Putamen (tissue), 1 donor: ENCODE measurements at places on chromosomes 11 and 22.

- DNase-seq: no peak
Observed at GRCh38 chr22:49726701-49727101, 101.0 kb downstream of the BRD1 start.

DNA sequence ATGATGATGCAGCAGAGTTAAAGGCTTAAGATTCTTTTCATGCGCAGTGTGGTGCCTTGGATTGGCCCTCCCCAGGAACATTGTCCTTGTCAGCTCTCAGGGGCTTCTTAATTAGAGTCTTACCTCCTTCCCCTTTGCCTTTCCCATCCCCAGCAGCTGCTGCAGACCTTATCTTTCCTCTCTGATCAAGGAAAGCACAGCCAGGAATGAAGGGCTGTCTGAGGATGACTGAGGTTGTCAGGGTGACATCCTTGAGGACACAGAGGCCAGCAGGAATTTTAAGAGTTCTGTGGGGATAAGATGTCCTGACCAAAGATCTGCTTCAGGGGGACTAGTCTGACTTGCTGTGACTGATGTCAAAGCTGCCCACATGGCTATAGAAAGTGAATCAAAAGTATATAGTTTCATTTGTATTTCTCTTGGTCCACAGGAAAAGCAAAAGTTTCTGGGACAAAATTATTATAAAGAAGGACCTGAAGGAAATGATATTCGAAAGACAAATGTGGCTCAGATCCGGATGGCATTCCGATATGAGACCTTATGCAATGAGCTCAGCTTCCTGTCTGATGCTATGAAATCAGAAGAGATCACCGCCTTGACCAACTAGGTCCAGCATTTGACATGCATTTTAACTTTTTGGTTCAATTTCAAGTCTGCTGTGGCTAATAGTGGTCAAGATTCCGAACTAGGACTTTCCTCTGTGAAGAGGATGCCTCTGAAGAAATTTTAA lies 35.5 kb downstream of the RNF141 start:
- no peak for DNase-seq

- DNase-seq: no peak
Observed at GRCh38 chr11:124920870-124921609, 2.0 kb downstream of the HEPN1 start.

GRCh38 chr11:35682230-35683173 lies 19.9 kb downstream of the TRIM44 start:
- no peak for DNase-seq

GRCh38 chr11:24298146-24298545 lies 198.7 kb upstream of the LUZP2 start:
- no peak for DNase-seq

- peak; percentile 42 for DNase-seq
Observed at GRCh38 chr22:36775586-36775963, 344 bp downstream of the IFT27 start.

DNA sequence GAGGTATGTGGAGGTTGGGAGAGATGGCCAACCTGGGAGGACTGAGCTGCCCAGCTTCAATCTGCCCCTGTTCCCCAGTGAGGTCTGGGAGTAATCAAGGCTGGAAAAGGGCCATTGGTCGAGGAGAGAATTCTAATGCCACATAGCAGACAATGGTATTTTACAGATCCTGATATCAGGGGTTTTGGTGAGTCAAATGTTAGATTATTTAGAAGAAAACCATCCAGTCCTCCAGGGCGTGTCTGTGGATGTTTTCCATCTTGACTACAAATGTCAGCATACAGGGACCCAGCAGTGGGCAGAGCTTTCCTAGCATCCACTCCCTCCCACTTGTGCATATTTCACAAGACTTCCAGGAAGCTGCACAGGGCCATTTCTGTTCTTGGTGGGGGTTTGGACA lies 107.9 kb downstream of the SCN3B start:
- no peak for DNase-seq

DNA sequence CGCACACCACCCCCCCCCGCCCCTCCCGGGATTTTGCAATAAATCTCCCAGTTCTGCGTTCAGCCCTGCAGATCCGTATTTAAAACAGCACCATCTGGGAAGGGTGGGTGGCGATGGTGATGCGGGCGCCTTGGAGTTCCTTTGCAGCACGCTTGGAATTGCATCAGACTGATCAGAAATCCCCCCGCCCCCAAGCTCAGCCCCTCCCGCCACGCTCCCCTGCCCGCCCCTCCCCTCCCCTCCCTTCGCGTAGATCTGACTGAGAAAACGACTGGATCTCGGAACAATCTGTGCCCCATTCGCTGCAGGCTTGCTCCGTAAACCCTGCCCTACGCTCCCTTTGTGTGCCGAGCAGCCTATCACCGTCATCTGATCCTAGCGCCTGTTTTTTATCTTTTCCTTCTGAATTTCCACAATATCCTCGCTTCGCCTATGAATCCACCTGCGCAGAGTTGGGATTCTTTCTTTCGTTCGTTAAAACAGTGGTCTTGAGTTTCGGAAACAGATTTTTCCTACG lies 18.1 kb upstream of the BDNF start:
- DNase-seq: peak; percentile 53

GRCh38 chr22:26735019-26735409 lies 77.6 kb downstream of the MIAT start:
- DNase-seq: no peak

DNA sequence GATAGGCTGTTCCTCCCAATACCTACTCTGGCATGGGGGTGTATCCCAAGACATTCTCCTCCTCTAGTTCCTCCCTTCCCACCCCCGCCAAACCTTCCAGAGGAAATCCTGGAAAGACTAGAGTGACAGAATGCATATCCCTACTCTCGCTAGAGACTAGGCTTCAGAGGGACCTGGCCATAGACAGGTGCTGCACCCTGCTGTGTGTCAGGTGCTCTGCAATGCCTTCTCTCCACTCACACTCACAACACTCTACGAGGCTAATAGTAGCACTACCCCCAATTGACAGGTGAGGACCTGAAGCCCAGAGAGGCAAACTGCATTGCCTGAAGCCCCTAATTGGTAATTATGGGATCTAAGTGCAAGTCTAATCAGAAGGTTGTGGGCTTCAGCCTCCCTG lies 46.2 kb upstream of the LMO1 start:
- DNase-seq: no peak

- DNase-seq: no peak
Observed at GRCh38 chr11:123480882-123481281, 50.8 kb downstream of the GRAMD1B start.

DNA sequence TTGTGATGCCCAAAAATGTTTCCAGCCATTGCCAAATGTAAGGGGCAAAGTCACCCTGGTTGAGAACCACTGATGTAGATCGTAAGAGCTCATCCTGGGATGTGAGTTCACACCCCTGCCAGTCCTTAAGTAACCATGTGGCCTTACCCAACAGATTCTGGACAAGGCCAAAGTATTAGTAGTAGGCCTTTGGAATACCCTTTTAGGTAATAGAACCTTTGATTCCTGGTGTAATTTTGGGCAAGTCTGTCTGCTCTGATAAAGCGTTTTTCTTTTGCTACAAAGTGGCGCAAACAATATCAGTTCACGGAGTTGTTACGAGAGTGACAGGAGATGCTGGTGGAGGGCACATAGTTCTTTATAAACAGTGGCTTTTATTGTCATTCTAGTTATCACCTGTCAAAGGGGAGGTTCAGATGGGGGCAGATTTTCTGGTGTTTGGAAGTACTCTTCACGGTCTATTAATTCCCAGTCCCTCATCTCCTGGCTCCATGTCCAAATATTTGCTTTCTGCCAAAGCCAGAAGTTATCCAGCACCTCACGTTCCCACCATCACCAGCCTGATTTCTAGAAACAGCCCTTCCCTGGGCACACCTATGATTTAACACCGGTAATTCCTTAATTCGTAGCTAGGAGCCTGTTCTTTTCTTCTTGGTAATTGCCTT lies 73.8 kb upstream of the CRYBB3 start:
- DNase-seq: no peak

DNA sequence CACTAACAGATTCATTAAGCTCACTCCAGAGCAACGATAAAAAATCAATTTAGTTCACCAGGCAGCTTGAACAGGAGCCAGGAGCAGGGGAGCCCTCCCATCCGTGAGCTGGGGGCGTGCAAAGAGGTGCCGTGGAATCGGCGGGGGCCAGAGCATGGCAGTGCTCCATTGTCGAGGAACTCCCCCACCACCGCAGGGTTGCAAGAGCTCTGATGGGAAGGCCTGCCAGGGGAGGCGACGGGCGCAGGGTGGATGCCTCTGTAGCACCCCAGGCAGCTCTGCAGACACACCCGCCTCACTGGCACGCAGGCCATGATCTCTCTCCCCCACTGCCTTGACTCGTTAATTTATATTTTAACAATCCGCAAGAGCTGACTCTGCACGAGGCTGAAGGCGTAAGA lies 433.2 kb downstream of the MIAT start:
- DNase-seq: peak; percentile 81

GRCh38 chr11:95912902-95913560 lies 10.9 kb downstream of the MTMR2 start:
- DNase-seq: no peak
